Cerebellar nuclear complex (tissue), 1 donor: ENCODE measurements at places on chromosomes 1 and 21.

DNA sequence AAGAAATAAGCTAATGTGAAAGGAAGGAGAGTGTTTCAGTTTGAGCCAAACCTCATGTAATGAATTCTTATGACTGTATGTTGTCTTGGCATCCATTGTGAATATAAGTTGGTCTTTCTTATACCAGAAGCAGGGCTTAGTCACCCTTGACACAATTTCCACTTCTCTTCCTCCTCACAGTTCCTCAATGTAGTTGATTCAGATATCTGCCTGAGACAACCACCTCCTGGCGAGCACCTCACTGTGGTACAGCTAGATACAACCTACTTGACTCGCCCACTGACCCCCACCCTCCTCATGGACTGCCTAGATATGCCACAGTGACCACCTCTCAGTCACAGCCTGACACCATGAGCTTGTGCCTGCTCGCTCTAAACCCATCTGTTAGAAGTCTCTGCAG lies 45.6 kb downstream of the KYAT3 start:
- no peak for DNase-seq

DNA sequence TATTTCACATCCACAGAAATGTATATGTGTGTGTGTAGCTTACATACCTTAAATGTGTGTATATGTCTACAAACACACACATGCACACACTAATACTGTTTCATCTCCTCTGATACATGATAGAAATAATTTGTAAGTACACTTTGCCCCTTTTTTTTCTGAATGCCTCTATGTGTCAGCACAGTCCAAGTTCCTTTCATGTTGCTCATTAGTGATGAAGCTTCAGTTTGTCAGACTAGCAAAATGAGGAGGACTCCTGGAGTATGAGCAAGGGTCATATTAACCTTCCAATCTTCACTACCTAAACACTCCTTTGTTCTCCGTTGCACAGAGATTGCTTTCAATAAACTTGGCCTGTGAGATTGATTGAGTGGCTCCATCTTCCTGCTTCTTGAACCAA lies 935.4 kb downstream of the MRPL39 start:
- no peak for DNase-seq

- DNase-seq = no peak
Observed at GRCh38 chr1:117128323-117129079, 7.0 kb upstream of the TRIM45 start.

- no peak for DNase-seq
Observed at GRCh38 chr21:41289431-41289830, 27.2 kb upstream of the FAM3B start.

DNA sequence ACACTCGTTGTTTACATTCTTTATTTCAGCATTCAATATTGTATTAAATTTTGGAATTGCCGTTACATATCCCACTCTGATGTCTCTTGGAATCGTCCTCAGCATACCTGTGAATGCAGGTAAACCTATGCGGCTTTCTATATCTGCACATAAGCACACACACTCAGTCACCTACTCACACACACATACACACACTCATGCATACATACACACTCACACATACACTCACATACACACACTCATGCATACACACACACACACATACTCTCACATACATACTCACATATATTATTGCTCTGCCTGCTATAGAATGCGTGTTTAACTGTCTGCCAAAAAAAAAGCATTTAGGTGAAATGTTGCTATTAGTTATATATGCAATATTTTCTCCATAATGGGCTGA lies 53.2 kb upstream of the COA6 start:
- DNase-seq = no peak

DNA sequence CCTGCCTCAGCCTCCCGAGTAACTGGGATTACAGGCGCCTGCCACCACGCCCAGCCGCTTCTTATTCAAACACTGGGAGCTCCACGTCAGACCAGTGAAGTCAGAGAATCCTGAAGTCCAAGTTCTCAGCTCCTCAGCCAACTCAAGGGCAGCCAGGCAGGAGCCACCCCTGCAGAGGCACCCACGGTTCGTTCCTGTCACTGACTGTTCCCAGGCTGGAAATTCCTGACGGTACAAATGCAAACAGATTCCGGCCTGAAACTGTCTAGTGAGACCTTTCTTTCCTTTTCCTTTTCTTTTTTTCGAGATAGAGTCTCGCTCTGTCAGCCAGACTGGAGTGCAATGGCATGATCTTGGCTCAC lies 11.7 kb downstream of the SLC35E2B start:
- no peak for DNase-seq
